ENCODE measurements at places on chromosomes 13 and 19.

DNA sequence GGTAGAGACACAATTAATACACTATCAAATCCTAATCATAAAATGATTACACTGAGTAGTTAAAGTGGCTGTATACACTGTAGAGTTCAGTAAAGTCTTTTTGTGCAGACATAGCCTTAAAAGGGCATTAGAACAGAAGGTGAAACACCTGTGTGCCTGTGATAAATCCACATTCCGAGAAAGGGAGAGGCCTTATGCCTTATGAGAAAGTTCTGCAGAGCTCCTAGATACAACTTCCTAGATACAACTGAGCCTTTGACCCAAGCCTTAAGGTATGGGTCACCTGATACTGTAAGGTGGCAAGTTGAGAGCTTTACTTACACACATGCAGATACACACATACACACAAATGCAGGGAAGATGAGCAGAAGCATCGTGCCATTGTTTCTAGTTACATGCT lies 6.3 kb downstream of the SERP2 start:
- no peak for DNase-seq

- DNase-seq, result no peak
Observed at GRCh38 chr19:3409346-3410064, 43.1 kb downstream of the NFIC start.

DNA sequence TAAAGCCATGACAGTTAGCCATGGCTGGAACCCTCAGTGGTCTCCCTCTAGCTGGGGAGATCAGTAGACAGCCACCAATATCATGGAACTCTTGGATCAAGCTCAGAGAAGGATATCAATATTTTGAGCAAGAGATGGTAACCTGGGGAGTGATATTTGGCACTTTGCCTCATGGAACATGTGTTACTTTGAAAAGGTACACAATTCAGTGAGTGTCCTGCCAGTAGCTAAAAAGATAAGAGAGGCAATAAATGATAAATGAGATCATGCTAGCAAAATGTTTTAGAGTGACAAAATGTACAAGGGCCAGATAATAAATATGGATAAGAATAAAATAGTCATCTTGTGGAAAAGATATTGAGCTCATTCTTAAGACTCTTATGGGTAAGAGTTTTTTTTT lies 1618.7 kb downstream of the OLFM4 start:
- no peak for DNase-seq

DNA sequence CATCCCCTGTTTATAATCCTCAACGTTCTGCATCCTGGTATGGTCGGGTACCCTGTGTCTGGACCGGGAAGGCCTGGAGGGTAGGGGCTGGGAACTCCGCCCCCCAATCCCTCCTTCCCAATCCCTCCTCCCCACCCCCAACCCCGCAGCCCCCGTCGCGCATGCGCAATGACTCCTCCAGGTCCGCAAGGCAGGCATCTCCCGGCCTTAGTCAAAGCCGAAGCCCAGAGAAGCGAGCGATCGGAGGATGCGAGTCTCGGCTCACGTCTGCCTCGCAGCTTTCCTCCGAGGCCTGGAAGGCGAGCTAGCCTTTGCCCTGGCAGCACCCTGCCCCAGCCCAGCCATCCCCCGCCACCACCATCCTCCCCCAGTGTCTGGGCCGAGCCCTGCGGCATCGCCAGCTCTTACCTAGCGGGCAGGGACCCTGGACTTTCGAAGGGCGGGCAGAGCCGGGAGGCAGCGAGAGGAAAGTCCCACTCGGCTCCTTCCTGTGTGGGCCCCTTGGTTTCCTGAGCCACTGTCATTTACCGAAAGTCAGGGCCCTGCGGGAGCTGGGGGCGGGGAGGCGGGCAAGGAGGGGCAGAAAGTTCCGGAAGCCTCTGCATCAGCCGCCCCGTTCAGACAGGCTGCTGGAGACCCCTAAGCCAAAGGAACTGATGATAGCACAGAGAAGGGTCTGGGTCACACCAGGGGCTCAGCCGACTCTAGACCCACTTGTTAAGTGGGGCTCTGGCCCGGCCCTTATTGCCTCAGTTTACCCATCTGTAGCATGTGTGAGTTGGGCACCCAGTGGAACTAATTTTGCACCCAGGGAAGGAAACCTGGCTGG lies at the start of gene JAK3:
Gene JAK3, minus strand, starts transcription at position 445 of the 829 bp plus-strand sequence. CDS start 3,565 bp downstream, outside the sequence.
- DNase-seq, result peak; percentile 72

Measured in NCI-H2227 treated with DMSO at 0.1 percent for 48 hours (cell line).